CD4-positive, alpha-beta T cell treated with Interleukin-21 for 1 hour (primary cell): ENCODE measurements at places on chromosomes 12 and 14.

DNA sequence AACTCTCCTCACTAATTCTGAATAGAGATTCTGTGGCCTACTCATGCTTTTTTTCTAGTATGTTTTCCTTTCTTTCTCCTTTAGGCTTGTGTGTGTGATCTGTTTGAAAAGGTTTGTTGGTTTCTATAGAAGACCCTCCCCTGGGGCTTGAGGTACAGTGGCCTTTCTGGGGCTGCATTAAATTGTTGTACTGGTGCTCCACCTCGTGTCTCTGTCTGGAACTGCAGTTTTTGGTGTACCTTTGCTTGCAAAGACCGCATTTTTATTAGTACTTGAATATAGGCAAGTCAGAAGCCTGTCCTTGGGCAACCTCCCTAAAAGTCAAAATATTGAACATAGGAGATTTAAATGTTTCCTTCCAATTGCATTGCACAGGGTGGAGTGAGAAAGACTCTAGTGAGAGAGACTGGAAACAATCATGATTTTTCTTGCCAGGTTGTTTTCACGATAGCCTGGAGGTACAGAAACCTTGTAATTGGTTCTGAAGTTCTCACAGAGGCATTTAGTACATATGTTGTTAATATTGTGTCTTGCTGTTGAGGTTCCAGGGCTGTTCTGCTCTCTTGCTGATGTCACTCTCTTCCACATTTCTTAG lies 39.0 kb downstream of the SLCO1B1 start:
- peak; percentile 29 for DNase-seq

DNA sequence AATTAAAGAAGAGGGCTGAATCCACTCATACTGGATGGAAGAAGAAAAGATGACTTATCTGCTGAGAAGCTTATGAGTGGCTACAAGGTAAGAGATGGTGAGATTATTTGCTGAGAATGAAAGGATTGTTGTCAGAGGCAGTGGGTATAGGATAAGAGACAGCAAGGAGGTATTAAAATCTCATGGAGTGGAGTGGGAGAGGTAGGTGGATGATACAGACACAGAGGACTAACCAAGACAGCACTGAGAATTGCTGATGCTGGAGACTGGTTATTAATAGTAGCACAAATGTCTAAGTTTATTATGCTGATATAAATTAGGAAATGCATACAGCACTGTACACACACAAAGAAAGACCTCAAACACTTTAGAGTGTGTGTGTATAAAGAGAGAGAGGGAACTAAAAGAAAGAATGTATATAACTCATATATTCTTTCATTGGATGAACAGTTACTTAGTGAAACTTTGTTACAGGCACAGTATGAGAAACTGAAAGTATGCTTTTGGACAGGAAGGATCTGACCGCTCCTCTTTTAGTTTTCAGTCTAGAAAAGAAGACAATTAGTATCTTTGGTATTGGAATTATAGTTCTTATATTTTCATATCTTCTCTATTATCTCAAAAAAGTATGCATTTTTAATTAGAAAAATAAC lies 543.1 kb downstream of the LRFN5 start:
- DNase-seq: no peak

GRCh38 chr14:81890020-81890419 lies 356.4 kb upstream of the SEL1L start:
- no peak for DNase-seq

GRCh38 chr12:9096563-9097176 lies 19.0 kb downstream of the A2M start:
- DNase-seq: no peak

- DNase-seq: no peak
Observed at GRCh38 chr12:47271800-47272239, 192.1 kb upstream of the AMIGO2 start.
